ENCODE measurements at places on chromosomes 1 and 21.
A peak's percentile ranks its signal among the peaks of the same experiment; 100 is the strongest.

DNA sequence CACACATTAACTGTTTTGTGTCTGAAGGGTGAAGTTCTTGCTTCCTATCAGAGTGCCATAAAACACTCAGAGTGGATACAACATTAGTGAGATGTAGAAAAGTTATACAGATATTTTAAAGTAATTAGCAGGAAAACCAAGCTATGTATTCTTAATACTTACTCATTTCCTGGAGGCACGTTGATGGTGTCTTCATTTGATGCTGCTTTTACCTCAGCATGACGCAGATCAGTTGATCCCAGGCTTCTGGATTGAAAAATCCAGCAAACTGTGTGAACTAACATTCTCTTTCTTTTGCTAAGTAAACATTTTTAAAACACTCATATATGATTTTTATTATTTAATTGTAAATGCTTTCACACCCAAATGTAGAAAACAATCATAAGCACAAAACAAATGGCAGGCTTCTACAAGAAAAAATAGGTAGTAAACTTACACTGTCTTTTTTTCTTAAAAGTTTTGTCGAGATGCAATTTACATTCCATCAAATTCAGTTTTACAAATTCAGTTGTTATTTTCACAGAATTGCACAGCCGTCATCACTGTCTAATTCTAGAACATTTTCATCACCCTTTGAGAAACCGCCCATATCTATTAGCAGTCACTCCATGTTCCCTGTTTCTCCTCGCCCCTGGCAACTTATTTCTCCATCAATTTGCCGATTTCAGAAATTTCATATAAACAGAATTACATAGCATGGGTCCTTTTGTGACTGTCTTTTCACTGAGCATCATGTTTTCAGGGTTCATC, 198.9 kb downstream of the LRRC7 start:
- no peak for DNase-seq

GRCh38 chr1:11059155-11059967, 457 bp downstream of the SRM start:
- peak; percentile 72 for DNase-seq

DNA sequence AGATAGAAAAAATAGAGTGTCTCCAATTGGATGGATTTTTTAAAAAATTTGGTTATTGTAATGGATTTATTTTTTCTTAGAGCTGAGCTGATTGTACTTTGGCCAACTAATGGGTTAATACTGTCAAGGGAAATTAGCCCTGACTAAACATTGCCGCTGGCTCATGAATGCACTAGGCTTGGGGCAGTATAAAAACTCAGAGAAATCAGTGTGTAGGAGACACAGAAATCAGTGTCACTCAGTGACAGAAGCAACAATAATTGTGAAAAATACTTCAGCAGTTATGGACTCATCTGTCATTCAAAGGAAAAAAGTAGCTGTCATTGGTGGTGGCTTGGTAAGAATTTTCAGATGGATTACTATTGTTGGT, at the start of gene KMO:
KMO (plus strand) TSS at position 217 of the 370 bp plus-strand sequence; CDS start at position 284, 67 bp downstream.
- no peak for DNase-seq

DNA sequence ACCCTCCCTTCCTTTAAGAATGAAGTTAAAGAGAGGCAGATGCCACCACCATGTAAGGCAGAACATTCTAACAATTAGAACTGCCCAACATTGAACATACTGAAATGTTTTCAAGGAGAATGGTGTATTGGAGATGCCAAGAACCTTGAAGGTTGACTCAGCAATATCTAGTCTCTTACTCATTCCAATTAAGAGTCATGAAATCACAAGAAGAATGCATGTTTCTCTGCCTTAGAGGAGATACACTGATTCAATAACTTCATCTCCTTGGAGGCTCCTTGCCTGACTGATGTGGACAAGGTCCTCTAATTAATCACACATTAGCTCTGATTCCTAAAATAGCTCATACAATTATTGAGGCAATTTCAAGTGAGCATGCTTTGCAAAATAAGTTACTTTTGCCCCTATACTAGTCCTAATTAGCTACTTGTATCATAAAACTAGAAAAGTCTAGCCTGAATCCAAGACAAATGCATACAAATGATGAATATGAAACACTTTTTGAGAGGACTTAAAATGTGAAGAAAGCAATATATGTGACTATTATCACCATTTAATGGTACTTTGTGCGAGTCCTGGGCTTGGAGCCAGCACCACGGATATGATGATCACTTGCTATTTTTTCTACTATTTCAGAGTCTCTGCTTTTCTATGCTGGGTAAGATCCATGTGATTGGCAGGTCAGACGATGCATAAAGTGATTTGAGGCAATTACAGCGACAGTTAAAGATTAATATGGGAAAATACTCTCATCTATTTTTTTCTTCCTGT, 114.5 kb downstream of the DSCAM start:
- DNase-seq = no peak

GRCh38 chr1:234727018-234727940, 117.3 kb upstream of the IRF2BP2 start:
- DNase-seq = no peak

GRCh38 chr1:158685085-158685484, 1.4 kb downstream of the SPTA1 start:
- DNase-seq = no peak

GRCh38 chr1:241507189-241507863, 12.2 kb downstream of the FH start:
- DNase-seq = no peak

GRCh38 chr1:16367968-16368890, 1.2 kb downstream of the SZRD1 start:
- no peak for DNase-seq

GRCh38 chr1:169527451-169528214, 41.9 kb upstream of the SLC19A2 start:
- no peak for DNase-seq

GRCh38 chr1:234605983-234606783, 3.8 kb downstream of the IRF2BP2 start:
- DNase-seq = no peak

DNA sequence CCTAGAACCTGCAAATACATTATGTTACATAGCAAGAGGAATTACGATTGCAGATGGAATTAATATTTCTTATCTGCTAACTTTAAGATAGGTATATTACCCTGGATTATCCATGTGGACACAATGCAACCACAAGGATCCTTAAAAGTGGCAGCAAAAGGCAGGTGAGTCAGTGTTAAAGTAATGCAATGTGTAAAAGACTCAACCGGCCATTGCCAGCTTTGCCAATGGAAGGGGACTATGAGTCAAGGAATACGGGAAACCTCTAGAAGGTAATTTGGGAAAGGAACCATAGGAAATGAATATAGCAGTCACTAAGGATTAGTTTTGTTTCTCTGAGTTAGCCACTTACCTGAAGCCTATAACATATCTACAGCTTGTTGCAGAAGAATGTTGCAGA, 692.1 kb upstream of the ZP4 start:
- DNase-seq = no peak

DNA sequence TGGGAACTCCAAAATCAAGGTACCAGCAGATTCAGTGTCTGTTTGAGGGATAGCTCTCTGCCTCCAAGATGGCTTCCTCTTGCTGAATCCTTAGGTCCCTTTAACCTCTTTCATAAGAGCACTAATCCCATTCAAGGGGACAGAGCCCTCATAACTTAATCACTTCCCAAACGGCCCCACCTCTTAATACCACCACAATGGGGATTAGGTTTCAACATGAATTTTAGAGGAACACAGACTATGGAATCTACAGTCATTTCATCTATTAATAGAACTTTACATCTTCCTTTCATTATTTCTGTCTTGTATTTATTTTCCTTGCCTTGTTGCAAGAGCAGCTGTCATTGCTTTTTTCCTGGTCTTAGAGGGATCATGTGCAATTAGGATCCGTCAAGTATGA, 30.3 kb downstream of the HOOK1 start:
- DNase-seq = peak; percentile 15

DNA sequence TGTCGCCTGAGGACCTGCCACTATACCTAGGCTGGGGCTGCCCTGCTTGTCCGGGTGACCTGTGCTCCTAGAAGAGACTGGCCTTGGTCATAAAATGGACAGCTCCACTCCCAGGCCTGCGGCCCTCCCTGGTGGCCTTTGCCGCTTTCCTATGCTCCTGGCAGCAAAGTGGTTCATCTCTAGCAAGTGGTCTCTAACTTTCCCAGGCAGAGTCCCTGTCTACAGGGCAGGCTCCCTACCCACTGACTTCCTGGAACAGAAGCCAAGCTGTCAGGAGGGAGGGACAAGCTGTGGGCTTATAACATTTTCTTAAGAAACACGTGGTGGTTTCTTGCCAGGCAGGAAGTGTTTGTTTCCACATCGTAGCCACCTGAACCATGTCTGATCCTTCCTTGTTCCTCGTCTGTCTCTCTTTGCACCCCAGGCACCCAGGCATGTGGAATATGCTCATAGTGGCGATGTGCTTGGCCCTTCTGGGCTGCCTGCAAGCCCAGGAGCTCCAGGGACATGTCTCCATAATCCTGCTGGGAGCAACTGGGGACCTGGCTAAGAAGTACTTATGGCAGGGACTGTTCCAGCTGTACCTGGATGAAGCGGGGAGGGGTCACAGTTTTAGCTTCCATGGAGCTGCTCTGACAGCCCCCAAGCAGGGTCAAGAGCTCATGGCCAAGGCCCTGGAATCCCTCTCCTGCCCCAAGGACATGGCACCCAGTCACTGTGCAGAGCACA, 10.1 kb downstream of the H6PD start:
- no peak for DNase-seq

DNA sequence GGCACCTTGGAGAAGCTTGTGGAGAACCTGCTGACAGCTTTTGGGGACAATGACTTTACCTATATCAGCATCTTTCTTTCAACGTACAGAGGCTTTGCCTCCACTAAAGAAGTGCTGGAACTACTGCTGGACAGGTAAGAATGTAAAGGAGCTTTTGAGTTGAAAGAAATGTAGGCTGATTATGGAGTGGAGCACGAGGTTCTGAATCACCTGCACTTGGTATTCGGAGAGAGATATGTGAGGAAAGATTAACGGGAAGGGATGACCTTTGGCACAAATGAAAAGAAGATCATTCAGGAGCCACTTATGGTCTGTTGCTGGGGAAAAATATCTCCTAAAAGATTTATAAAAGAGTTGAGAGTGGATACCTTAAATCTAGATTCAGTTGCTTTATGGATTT, 42.7 kb downstream of the RGL1 start:
- no peak for DNase-seq

DNA sequence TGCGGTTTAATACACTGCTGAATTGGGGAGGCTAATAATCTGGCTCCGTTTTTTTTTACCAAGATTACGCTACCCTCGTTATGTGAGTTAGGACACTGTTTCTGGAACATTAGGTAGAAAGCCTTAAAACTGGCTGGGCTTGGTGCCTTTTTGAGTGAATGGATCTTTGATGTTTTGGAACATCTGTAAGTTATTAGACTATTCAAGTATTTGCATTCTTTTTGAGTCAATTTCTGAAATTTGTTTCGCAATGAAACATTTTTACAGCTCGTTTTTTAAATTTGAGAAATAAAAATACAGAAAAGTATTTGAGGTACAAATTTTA, 106.9 kb downstream of the LTN1 start:
- no peak for DNase-seq

- no peak for DNase-seq
Measured at GRCh38 chr21:15054606-15055239, 10.1 kb downstream of the NRIP1 start.

- no peak for DNase-seq
Measured at GRCh38 chr1:236914375-236914774, 89.9 kb downstream of the MT1HL1 start.

DNA sequence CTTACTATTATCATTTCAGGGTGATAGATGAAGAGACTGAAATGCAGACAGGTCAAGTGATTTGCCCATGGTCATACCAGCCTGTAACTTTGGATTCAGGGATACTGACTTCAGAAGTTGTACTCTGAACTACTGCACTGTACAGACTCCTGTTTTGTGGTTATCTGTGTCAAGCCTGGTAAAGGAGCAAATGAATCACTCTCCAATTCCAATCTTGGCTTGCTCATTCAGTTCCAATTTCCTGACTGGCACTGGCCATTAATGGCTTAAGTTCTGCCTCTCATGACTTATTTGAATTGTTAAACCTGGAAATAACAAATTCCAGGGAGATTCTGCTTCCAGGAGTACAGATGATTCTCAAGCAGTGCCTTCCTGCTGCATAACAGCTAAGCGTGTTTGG, 45.4 kb upstream of the PLD5 start:
- DNase-seq = no peak

DNA sequence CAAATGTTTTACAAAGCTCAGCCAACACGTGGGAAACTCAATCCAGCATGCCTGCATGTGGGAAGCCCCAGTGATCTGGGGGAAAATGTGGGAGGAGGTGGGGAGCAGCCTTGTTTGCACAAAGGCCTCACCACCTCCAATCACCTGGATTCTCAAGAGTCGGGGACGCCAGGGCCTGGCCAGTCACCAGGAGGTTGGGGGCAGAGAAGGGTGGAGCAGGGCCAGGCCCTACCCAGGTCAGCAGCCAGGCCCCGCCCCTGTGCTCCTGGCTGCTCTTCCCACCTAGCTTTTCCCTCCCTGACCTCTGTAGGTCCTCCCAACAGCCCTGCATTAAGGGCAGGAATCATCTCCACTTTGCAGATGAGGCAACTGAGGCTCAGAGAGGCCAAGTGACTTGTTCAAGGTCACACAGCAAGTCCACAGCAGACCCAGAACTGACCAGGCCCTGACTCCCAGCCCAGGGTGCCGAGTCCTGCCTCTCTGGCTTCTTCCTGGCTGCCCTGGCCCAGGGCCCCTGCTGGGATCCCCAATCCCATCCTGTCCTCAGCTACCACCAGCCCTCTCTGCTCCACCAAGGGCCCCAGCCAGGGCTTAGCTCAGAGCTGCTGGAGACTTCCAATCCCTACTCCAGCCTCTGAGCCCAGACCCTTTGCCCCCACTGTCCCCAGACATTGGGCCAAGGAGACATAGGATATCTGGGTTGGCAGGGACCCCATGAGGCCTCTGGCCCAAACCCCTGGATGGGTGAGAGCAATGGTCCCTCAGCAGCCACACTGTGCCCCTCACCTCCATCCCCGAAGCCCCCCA, 508.6 kb downstream of the PTPRU start:
- DNase-seq = no peak

GRCh38 chr1:237749122-237749521, 141.6 kb downstream of the ZP4 start:
- DNase-seq = no peak

DNA sequence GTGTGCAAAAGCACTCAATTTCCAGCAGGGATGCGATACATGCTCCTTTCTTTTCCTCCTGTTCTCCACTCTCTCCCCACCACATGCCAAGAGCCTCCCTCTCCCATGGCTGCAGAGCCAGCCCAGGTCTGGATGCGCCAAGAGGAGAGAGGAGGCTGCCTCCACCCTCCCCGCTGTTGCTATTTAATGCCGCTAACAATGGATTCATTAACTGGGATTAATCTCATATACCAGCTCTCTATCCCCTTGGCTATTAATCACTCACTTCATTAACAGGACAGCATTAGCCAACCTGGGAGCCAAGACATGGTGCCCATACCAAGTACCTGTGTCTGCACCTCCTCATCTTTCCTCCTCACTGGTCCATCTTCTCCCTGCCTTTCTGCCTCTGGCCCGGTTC, 49.1 kb upstream of the SCMH1 start:
- peak; percentile 70 for DNase-seq

DNA sequence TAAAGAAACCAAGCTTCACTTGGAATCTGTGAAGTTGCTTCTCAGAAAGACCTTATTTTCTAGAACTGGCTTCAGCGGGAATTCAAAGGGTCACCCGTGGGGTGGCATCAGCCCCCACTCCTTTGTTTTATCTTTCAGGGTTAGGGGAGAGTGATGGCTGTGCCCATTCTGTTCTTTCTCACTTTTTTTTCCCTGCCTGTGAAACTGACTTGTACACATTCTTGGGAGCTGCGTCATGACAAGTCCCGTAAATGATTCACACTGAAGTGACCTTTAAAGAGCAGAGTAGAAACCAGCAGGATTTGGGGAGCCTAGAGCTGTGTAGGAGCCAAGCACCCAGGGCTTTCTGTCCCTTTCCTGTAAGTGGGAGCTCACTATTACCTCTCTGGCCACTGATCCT, 43.8 kb downstream of the SLC44A3 start:
- no peak for DNase-seq
